ENCODE measurements at places on chromosomes 16 and 17. TPM values are rescaled to one million over a fixed set of nuclear protein-coding genes. Genes with fewer than 3 reads are reported as not detected.

- no peaks in the 10 kb centered on the region for H3K27me3 ChIP-seq
- DNase-seq = no peak
- peaks cover 42% of the 10 kb centered on the region for H3K4me1 ChIP-seq
- H3K4me3 ChIP-seq = no peak overlapping the region
- H3K36me3 ChIP-seq = peaks cover 41% of the 10 kb centered on the region
Measured at GRCh38 chr16:24544640-24545039, 5.3 kb downstream of the RBBP6 start.

Gene MYH11
- 102 TPM for total RNA-seq

- no peak overlapping the region for H3K4me3 ChIP-seq
- no peak overlapping the region for H3K27ac ChIP-seq
- H3K36me3 ChIP-seq = no peaks in the 10 kb centered on the region
- no peaks in the 10 kb centered on the region for H3K27me3 ChIP-seq
- no peaks in the 10 kb centered on the region for H3K4me1 ChIP-seq
- DNase-seq = no peak
Measured at GRCh38 chr16:79362300-79362970, 238.1 kb downstream of the MAF start.

GRCh38 chr17:27338536-27338985, 44.6 kb downstream of the WSB1 start:
- H3K27me3 ChIP-seq = no peaks in the 10 kb centered on the region
- H3K27ac ChIP-seq = no peak overlapping the region
- H3K4me3 ChIP-seq = no peak overlapping the region
- H3K36me3 ChIP-seq = no peaks in the 10 kb centered on the region
- peaks cover 20% of the 10 kb centered on the region for H3K4me1 ChIP-seq

DNA sequence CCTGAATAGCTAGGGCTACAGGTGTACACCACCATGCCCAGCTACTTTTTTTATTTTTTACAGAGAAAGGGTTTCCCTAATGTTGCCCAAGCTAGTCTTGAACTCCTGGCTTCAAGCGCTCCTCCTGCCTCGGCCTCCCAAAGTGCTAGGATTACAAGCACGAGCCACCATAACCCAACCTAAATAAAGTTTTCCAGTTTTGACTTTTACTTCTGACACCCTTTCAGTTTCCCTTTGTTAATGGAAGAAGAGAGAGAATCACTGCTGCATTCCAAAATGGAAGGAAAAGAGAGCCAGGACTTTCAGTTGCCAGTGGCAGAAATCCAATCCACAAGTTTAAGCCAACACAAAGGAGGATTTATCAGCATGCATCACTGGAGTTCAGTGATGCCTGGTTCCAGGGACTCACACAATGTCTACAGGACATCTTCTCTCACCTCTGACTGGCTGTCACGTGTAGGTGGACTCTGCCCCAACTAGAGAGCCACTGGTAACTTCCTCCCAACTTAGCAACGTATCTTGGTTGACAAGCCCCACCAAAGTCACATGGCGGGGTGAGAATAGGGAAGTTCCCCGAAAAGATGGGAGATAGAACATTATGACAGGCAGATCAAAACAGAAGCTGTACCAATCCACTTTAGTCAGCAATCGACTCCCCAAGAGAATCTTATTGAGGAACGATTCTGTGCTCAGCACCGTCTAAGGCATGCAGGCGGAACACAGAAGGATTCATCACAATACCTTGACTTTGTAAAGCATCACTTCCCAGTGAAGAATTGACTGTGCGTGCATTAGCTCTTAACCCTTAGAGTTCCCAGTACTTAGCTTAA, 46.5 kb downstream of the GAS7 start:
- no peaks in the 10 kb centered on the region for H3K27me3 ChIP-seq
- no peak overlapping the region for H3K4me3 ChIP-seq
- DNase-seq = peak; percentile 55
- no peaks in the 10 kb centered on the region for H3K36me3 ChIP-seq

- peak overlapping the region; percentile 9 for H3K27ac ChIP-seq
- no peaks in the 10 kb centered on the region for H3K27me3 ChIP-seq
- no peak overlapping the region for H3K4me3 ChIP-seq
- H3K36me3 ChIP-seq = peaks cover 58% of the 10 kb centered on the region
Measured at GRCh38 chr17:17890773-17891759, 54.3 kb upstream of the SREBF1 start.

- no peak overlapping the region for H3K4me3 ChIP-seq
- no peak overlapping the region for H3K27ac ChIP-seq
- DNase-seq = no peak
- no peaks in the 10 kb centered on the region for H3K27me3 ChIP-seq
Measured at GRCh38 chr16:69270831-69271230, 40.3 kb upstream of the VPS4A start.

GRCh38 chr17:57528058-57528451, 217.0 kb downstream of the CCDC182 start:
- no peaks in the 10 kb centered on the region for H3K27me3 ChIP-seq
- no peaks in the 10 kb centered on the region for H3K36me3 ChIP-seq
- peak; percentile 54 for DNase-seq
- no peak overlapping the region for H3K4me3 ChIP-seq
- no peak overlapping the region for H3K27ac ChIP-seq
- H3K4me1 ChIP-seq = peaks cover 18% of the 10 kb centered on the region

- H3K27ac ChIP-seq = peak overlapping the region; percentile 67
- H3K36me3 ChIP-seq = no peaks in the 10 kb centered on the region
- H3K4me1 ChIP-seq = no peaks in the 10 kb centered on the region
- peak overlapping the region; percentile 20 for H3K4me3 ChIP-seq
Measured at GRCh38 chr17:29835435-29836351, 94.3 kb downstream of the SSH2 start.

DNA sequence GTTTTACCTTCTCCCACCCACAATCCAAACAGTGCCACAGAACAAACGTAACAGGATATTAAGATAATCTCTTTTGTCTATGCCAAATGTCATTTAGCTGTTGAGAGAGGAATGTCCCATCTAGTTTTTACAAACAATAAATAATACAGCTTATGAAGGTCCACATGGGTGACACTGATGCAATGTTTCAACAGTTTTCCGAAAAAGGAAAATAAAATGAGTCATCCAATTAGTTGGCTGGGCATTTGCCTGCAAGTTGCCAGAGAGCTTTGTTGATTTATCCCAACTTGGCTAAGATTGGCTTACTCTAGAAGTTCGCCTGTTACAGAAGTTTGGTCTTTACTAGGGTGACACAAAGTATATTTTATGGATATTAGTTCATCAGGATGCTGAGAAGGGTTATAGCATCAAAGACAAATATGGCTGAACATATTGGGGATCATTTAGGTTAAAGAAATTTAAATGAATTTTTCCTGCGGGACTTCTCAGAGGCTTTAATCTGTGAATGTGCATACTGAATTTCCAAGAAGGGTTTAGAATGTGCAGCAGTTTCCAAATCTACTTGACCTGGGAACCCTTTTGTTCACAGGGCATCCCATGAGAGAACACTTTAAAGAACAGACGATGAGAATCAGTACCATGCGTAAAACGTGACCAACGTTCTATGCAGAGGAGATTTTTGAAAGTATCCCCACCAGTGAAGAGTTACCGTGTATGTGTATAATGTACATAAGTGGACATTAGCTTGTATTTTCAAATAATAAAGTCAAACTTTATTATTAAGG, 73.1 kb downstream of the CDH13 start:
- H3K27me3 ChIP-seq = peaks cover 8% of the 10 kb centered on the region
- no peaks in the 10 kb centered on the region for H3K36me3 ChIP-seq
- H3K4me3 ChIP-seq = no peak overlapping the region
- peaks cover 24% of the 10 kb centered on the region for H3K4me1 ChIP-seq

DNA sequence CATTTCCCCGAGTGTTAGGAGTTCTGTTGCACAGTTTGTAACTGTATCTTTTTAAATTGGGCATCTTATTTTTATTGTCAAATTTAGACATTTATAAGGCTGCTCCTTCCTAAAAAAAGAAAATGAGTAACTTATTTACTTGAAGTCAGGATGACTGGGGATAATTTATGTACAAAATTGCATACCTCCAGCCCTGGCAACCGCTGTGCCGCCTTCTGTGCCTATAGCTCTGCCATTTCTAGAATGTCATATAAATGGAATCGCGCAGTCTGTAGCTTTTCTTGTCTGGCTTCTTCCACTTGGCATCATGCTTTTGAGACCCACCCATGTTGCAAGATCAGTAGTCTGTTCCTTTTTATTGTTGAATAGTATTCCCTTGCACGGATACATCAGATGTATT, 29.0 kb upstream of the GAA start:
- H3K27me3 ChIP-seq = no peaks in the 10 kb centered on the region
- H3K4me1 ChIP-seq = peaks cover 31% of the 10 kb centered on the region
- DNase-seq = no peak
- no peak overlapping the region for H3K4me3 ChIP-seq
- no peaks in the 10 kb centered on the region for H3K36me3 ChIP-seq
- H3K27ac ChIP-seq = no peak overlapping the region

Gene SEPTIN12
- not detected for total RNA-seq

GRCh38 chr16:15894571-15895374, 6.4 kb upstream of the CEP20 start:
- DNase-seq = no peak
- H3K36me3 ChIP-seq = no peaks in the 10 kb centered on the region
- H3K27ac ChIP-seq = no peak overlapping the region
- H3K4me3 ChIP-seq = no peak overlapping the region
- no peaks in the 10 kb centered on the region for H3K27me3 ChIP-seq
- no peaks in the 10 kb centered on the region for H3K4me1 ChIP-seq
